ENCODE measurements at places on chromosomes 13 and 19.
A peak's percentile ranks its signal among the peaks of the same experiment; 100 is the strongest.

DNA sequence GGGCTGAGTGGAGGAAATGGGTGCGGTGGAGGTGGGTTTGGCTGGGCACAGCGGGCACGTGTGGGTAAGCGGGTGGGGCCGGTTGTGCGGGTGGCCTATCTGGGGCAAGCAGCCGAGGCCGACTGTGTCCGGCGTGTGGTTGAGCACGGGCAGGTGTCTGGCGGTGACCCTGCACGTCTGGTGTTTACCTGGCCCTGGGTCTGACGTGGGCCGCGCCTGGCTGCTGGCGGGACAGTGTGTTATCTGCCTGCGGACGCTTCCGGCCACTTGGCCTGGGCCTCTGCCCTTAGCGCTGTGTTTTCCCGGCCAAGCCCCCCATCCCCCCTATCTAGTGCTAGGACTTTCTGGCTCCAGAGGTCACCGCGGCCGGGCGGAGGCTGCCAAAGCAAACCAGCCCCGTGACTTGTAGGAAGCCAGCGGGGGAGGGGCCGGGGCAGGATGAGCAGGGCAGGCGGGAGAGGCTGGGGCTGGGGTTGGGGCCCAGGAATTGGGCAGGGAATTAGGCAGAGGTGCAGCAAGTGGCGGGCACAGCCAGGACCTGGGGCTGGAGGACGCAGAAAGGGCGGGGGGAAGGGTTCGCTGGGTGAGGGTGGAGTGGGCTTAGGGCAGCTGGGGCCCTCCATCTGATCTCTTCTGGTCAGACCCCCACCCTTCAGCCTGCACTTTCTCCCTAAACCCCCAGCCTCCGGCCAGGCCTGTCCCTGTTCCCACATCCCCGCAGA is 534 bp upstream of the HPN start:
- peak; percentile 38 for DNase-seq

GRCh38 chr13:73940098-73940497 is 194.1 kb downstream of the KLF12 start:
- DNase-seq = no peak

DNA sequence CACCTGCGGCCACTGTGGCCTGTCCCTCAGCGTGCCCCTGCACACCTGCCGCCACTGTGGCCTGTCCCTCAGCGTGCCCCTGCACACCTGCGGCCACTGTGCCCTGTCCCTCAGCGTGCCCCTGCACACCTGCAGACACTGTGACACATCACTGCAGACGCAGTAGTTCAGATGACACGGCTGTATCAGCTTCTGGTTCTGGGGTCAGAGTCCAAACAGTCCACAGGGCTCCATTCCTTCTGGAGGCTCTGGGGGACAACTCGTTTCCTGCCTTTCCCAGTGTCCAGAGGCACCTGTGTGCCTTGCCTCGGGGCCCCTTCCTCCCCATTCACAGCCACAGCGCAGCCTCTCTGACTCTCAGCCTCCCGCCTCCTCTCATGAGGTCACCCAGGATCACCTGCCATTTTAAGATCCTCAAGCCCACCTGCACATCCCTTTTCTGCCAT is 5.5 kb downstream of the SF3A2 start:
- no peak for DNase-seq

- no peak for DNase-seq
Observed at GRCh38 chr19:51460164-51460992, 2.1 kb upstream of the SIGLEC8 start.

DNA sequence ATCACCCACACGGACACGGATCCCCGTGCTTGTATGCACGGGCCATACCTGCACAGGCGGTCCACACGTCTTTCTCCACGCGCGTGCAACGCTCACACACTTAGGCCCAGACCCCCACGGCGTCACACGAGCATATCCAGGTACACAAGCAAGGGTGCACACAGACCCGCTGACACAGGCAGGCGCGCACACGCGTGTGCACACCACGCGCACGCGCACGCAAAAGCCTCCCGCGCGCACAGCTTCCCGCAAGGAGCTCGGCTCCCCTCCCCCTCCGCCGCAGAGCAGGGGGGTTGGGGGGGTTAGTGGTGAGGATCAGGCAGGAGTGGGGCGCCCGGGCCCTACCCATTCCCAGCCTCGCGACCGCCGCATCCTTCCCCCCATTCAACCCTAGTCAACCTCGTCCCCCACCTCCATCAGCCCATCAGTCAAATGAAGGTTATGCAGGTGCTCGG is 407 bp downstream of the RAB3A start:
- DNase-seq = no peak

GRCh38 chr13:79710376-79710775 is 229.4 kb downstream of the NDFIP2 start:
- DNase-seq = no peak

GRCh38 chr19:50983625-50984292 is at the start of gene KLK7:
KLK7 (minus strand) TSS chr19:50983917; CDS start chr19:50982399, 1,518 bp downstream.
- DNase-seq = no peak

- no peak for DNase-seq
Observed at GRCh38 chr19:19500975-19501644, 14.2 kb downstream of the TSSK6 start.

- no peak for DNase-seq
Observed at GRCh38 chr13:26503826-26504594, 53.5 kb upstream of the WASF3 start.

DNA sequence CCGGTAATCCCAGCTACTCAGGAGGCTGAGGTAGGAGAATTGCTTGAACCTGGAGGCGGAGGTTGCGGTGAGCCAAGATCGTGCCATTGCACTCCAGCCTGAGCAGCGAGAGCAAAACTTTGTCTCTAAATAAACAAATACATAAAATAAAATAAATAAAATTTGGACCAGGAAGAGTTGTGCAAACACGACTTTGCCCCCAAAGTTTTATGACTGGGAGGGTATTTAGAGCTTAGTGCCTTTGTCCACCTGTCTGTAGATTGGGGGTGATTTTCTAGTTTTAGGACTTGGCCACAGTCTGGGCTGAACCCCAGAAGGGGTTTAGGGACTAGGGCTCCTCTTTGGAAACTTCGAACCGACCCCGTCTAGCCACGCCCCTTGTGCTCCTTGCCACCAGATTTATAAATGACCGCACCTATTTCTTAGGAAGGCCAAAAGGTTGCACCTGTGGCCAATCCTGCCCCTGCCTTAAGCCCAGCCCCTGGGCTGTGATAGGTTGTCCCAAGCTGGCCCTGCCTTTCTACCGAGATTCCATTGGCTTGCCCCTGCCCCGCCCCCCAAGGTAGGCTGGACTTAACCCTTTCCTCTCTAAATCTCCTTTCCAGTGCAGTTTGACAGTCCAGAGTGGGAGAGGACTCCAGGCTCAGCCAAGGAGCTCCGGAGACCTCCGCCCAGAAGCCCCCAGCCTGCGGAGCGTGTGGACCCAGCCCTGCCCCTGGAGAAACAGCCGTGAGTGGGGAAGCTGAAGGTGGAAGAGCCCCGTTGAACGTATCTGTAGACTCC is 5.3 kb downstream of the SHD start:
- no peak for DNase-seq

GRCh38 chr13:30340331-30341250 is 33.2 kb upstream of the KATNAL1 start:
- DNase-seq = peak; percentile 38

DNA sequence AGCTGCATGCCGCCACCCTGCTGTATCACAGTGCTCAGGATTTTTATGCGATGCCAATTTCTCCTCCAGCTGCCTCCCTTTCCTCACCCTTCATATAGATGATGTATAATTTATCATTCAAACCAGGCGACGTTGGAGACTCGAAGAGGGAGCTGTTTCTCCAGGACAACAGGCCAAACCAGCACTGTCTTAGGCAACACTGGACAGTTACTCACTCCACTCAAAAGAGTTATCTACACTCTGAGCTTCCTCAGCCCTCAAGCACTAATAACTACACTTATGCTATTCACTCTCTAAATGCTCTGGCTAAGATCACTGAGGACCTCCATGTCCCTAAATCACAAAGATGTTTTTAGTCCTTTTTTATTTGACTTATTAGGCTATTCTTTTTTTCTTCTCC is 87.3 kb upstream of the RFC3 start:
- no peak for DNase-seq

DNA sequence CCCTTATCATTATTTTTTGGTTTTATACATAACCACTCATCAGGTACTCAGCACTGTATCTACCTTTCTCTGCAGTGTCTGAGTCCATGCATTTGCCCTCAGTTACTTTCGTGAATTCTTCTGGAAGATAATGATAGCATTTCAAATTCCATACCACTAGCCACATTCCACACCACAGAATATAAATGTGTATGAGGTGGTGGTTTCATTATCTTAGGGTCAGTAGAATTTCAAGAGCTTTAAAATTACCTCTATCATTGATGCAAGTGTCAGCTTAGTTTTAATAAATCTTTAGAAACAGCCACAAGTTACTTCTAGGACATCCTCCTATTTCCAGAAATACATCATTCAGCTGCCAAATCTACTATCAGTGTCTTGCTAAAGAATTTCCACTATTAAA is 1578.3 kb downstream of the OLFM4 start:
- DNase-seq = no peak
